ENCODE measurements at places on chromosomes 6 and 20.

GRCh38 chr6:140940251-140940925 lies 1192.3 kb upstream of the GJE1 start:
- DNase-seq = no peak

- DNase-seq = no peak
These were observed 151.4 kb downstream of the ID4 start for GRCh38 chr6:19988555-19988954.

GRCh38 chr6:137676888-137677287 lies 182.7 kb upstream of the OLIG3 start:
- no peak for DNase-seq

DNA sequence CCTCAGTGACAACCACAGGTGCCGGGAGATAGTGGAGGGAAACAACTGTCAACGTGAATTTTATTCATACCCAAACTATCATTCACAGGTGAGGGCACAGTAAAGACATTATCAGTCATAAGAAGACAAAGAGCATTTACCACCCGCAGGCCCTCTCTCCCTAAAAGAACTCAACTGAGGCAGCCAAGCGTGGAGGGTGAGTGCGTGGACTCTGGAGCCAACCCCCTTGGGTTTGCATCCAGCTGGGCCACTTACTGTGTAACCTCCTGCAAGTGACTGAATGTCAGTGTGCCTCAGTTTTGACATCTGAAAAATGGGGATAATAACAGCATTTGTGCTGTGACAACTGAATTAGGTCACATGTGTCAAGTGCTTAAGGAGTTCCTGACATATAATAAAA lies 70.6 kb upstream of the KCNK16 start:
- no peak for DNase-seq

DNA sequence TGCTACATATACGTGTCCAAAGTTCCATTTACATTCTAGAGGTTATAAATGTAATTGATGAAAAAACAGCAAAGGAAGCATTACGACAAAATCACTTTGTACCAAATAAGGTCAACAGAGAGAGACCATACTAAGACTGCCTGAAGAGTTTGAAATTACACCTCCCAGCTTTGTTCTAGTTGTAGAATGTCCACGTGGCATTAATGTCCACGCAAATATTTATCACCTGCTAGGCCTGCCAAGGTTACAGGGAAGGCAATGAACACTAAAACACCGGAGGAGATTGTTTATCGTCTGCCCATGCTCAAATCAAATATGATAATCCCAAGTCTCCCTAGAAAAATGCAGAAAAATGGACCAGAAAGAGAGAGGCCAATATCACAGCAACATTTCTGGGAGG lies 6.2 kb downstream of the RALGAPA2 start:
- no peak for DNase-seq

Measured in upper lobe of right lung (tissue), 1 donor.